ENCODE measurements at places on chromosomes 5 and 9. TPM values are rescaled to one million over a fixed set of nuclear protein-coding genes. Genes with fewer than 3 reads are reported as not detected.

DNA sequence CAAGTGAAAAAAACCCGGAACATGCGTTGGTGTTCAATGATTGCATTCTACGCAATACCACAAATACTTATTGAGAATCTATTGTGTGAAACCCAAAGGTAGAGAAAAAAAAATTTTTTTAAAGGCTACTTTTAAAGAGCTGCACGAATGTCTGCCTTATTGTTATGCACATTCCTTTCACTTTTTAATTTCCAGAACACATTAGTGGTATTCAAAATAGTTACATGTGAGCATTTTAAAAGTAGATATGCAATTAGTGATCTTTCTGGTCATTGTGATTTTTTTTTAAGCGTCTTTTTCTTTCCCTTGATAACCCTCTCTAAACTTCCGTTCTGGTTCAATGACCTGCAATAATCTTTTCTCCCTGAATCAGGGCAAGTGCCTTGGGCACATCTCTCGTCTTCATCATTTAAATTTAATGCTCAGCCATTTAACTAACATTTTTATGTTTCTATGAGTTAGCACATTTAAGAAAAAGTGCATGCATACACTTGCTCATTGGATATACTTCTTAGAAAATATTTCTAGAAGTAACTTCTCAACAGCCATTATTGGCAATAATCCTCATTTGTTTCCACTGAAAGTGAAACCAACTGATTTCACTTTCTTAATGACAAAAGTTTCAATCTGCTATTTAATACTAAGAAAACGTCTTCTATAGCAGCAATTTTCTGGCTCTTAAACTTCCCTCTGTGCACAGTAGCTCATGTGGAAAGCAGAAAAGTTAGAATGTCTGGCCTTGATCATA, 80.3 kb downstream of the CDH6 start:
- H3K4me3 ChIP-seq = no peak overlapping the region
- H3K36me3 ChIP-seq = no peaks in the 10 kb centered on the region
- no peak overlapping the region for H3K27ac ChIP-seq
- H3K4me1 ChIP-seq = no peaks in the 10 kb centered on the region

- no peak for DNase-seq
- H3K4me3 ChIP-seq = no peak overlapping the region
- H3K36me3 ChIP-seq = peaks cover 2% of the 10 kb centered on the region
- no peaks in the 10 kb centered on the region for H3K27me3 ChIP-seq
Measured at GRCh38 chr9:79644601-79645000, 72.8 kb downstream of the TLE4 start.

DNA sequence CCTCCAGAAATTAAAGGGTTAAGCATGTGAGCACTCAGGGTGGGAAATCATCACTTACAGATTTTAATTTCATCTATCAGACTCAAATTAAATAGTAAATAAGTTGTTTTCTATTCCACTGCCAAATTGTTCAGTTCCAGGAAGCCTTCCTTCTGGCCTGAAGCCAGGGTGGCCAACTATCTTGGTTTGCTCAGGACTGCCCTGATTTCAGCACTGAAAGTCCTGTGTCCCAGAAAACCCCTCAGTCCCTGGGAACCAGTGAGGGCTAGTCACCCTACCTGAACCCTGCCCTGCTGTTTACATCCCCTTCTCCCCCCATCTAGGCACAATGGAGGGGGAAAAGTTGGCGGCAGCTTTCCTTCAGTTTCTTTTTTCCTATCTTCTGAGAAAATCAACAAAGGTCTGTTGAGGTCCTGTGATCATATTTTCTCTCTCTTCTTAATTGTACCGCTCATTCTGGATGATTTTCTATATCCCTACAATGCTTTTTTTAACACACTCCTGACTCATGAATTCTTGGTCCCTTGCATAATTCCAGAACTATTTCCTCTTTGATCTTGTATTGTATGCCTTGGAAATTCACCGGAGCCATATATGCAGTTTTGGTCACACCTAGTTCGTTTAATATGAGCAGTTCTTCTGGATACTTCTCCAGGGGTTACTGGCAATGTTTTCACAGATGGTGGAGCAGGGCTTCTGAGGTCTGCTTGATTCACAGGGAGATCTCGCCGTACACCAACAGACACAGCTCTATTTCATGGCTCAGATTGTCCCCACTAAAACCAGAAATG, 103.8 kb downstream of the MAP1B start:
- no peak overlapping the region for H3K4me3 ChIP-seq
- H3K4me1 ChIP-seq = peaks cover 2% of the 10 kb centered on the region
- no peaks in the 10 kb centered on the region for H3K27me3 ChIP-seq
- H3K36me3 ChIP-seq = peaks cover 2% of the 10 kb centered on the region
- DNase-seq = no peak

DNA sequence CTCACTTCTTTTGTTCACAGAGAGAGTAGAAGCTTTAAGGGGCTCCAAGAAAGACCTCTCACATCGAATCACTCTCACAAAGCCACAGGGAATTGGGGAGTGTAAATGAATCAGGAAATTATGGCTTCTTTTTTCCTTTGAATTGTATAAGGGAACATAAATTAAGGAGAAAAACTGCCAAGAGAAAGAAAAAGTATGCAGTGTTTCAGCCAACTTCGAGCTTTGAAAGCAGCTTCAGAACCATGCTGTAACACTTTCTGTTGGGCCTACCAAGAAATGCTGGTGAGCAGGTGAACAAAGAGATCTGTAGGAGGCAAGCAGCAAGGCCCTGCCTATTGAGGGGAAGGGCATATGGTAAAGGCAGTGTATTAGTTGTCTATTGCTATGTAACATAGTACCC, 33.4 kb upstream of the CTNNA1 start:
- no peak overlapping the region for H3K27ac ChIP-seq
- no peak for DNase-seq
- H3K36me3 ChIP-seq = peaks cover 8% of the 10 kb centered on the region
- peaks cover 42% of the 10 kb centered on the region for H3K27me3 ChIP-seq
- H3K4me3 ChIP-seq = no peak overlapping the region

GRCh38 chr5:133468596-133468995, 143.7 kb downstream of the FSTL4 start:
- H3K27me3 ChIP-seq = peaks cover 6% of the 10 kb centered on the region
- H3K27ac ChIP-seq = no peak overlapping the region
- no peak for DNase-seq

- no peak for DNase-seq
- H3K4me1 ChIP-seq = no peaks in the 10 kb centered on the region
- H3K27me3 ChIP-seq = peaks cover 15% of the 10 kb centered on the region
- no peaks in the 10 kb centered on the region for H3K36me3 ChIP-seq
- no peak overlapping the region for H3K4me3 ChIP-seq
Measured at GRCh38 chr5:147956842-147957223, 50.5 kb upstream of the C5orf46 start.

- no peak overlapping the region for H3K4me3 ChIP-seq
- no peak overlapping the region for H3K27ac ChIP-seq
- peaks cover 2% of the 10 kb centered on the region for H3K36me3 ChIP-seq
- DNase-seq = no peak
- no peaks in the 10 kb centered on the region for H3K27me3 ChIP-seq
- H3K4me1 ChIP-seq = no peaks in the 10 kb centered on the region
Measured at GRCh38 chr5:136526021-136526420, 160.7 kb upstream of the TRPC7 start.

The KCNV2 gene
- total RNA-seq = not detected

The CACNA1B gene
- not detected for total RNA-seq

The ST6GALNAC6 gene
- 74.5 TPM for total RNA-seq

The SOX30 gene
- total RNA-seq = not detected

The JAKMIP2 gene
- total RNA-seq = 2.4 TPM

The IL3 gene
- not detected for total RNA-seq
